Central memory CD8-positive, alpha-beta T cell (primary cell): ENCODE measurements at places on chromosomes 6 and 20.
A peak's percentile ranks its signal among the peaks of the same experiment; 100 is the strongest.

- peak overlapping the region; percentile 94 for H3K27ac ChIP-seq
- peaks cover 80% of the 10 kb centered on the region for H3K4me1 ChIP-seq
- peak; percentile 49 for DNase-seq
- peaks cover 29% of the 10 kb centered on the region for H3K36me3 ChIP-seq
- H3K27me3 ChIP-seq, result no peaks in the 10 kb centered on the region
- peak overlapping the region; percentile 71 for H3K4me3 ChIP-seq
These were observed 248.3 kb downstream of the GMPR start for GRCh38 chr6:16486661-16487060.

- DNase-seq, result no peak
- H3K27ac ChIP-seq, result no peak overlapping the region
- no peaks in the 10 kb centered on the region for H3K36me3 ChIP-seq
- H3K4me1 ChIP-seq, result no peaks in the 10 kb centered on the region
- H3K4me3 ChIP-seq, result no peak overlapping the region
These were observed 41.6 kb downstream of the C6orf15 start for GRCh38 chr6:31070711-31071197.

DNA sequence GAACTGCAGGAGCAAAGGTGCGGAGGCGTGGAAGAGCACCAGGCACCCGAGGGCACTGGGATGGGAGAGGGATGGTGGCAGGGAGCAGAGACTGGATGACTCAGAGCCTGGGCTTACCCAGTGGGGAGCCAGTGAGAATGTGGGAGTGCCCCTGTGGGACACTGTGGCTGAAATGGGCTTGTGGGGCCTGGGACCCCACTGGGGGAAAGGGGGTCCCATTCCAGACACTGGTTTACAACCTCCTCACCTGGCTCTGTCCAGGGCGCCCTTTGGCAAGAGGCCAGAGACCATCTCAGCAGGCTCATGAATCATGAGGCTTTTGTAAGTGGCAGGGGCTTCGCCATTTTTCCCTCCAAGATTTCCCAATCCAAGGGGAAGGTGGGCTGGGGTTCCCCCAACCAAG is 124.0 kb upstream of the MAFB start:
- H3K27ac ChIP-seq, result no peak overlapping the region
- no peaks in the 10 kb centered on the region for H3K27me3 ChIP-seq
- H3K36me3 ChIP-seq, result no peaks in the 10 kb centered on the region
- H3K4me3 ChIP-seq, result no peak overlapping the region

DNA sequence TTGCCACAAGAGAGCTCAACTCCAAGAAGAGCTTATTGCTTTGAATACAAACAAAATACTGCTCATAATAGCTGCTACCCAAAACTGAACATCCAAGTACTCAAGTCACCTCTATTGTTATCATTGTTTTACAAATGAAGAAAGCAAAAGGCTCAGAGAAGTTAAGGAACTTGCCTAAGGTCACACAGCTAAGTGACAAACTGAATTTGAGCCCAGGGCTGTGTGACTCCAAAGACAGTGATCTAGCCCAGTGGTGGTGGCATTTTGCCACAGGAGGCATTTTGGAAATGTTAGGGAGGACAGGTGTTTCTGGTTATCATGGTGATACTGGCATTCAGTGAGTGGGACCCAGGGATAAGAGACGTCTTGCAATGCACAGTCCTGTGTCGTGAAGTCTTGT is 79.5 kb downstream of the KCNB1 start:
- H3K27ac ChIP-seq, result no peak overlapping the region
- H3K27me3 ChIP-seq, result peaks cover 11% of the 10 kb centered on the region
- H3K4me3 ChIP-seq, result no peak overlapping the region
- no peaks in the 10 kb centered on the region for H3K4me1 ChIP-seq
- H3K36me3 ChIP-seq, result no peaks in the 10 kb centered on the region

- peaks cover 46% of the 10 kb centered on the region for H3K36me3 ChIP-seq
- no peak overlapping the region for H3K27ac ChIP-seq
- no peak for DNase-seq
- H3K4me3 ChIP-seq, result no peak overlapping the region
- peaks cover 5% of the 10 kb centered on the region for H3K4me1 ChIP-seq
These were observed 39.4 kb downstream of the SLC9A8 start for GRCh38 chr20:49851991-49852390.

DNA sequence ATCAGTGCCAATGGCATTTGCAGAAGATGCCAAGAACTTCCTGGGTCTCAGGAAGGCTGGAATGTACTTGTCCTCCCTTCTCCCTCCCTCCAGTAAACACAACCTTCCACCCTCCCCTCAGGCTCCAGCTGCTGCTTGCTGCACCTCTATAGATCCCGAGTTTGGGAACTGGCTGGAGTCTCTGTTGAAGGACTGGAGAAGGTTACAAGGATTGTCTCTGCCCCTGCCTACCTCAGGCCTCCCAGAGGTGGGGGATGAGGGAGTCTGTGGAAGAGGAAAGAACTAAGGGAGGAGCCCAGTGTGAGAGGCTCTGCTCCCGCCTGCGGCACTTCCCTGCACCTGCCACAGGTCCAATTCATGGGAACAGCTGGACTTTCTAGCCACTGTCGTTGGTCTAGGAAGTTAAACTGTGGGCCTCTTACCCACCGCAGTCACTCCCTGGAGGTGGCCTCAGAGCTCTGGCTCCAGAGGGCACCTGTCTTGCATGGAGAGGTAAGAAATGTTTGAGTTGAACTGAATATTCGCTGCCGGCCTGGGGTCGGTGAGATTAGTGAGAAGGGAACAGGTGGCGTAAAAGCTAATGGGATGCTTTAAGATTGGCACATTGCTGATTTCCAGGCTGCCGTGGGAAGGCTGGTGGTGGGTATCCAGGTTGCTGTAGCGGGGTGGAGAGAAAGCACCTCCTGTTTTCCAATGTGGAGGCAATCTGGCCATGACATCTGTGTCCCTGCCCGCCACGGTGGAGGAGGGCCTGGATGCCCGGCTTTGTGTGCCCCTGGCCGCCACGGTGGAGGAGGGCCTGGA is 54.3 kb downstream of the PPP1R14C start:
- H3K27me3 ChIP-seq, result no peaks in the 10 kb centered on the region
- no peak overlapping the region for H3K27ac ChIP-seq

GRCh38 chr6:17845598-17845997 is 138.9 kb upstream of the NUP153 start:
- peaks cover 30% of the 10 kb centered on the region for H3K27me3 ChIP-seq
- H3K36me3 ChIP-seq, result no peaks in the 10 kb centered on the region
- no peak overlapping the region for H3K4me3 ChIP-seq
- no peaks in the 10 kb centered on the region for H3K4me1 ChIP-seq
- DNase-seq, result no peak

- peaks cover 4% of the 10 kb centered on the region for H3K36me3 ChIP-seq
- H3K27me3 ChIP-seq, result no peaks in the 10 kb centered on the region
- no peak overlapping the region for H3K4me3 ChIP-seq
- no peak overlapping the region for H3K27ac ChIP-seq
- peaks cover 43% of the 10 kb centered on the region for H3K4me1 ChIP-seq
These were observed 34.6 kb downstream of the PPARD start for GRCh38 chr6:35377002-35377401.

- no peak overlapping the region for H3K27ac ChIP-seq
- H3K4me1 ChIP-seq, result peaks cover 5% of the 10 kb centered on the region
- H3K27me3 ChIP-seq, result peaks cover 20% of the 10 kb centered on the region
These were observed 553.2 kb downstream of the CD83 start for GRCh38 chr6:14670806-14671205.

GRCh38 chr6:163327921-163328320 is 86.6 kb upstream of the QKI start:
- H3K4me3 ChIP-seq, result no peak overlapping the region
- H3K27me3 ChIP-seq, result peaks cover 15% of the 10 kb centered on the region
- no peaks in the 10 kb centered on the region for H3K4me1 ChIP-seq
- no peaks in the 10 kb centered on the region for H3K36me3 ChIP-seq
- no peak overlapping the region for H3K27ac ChIP-seq

DNA sequence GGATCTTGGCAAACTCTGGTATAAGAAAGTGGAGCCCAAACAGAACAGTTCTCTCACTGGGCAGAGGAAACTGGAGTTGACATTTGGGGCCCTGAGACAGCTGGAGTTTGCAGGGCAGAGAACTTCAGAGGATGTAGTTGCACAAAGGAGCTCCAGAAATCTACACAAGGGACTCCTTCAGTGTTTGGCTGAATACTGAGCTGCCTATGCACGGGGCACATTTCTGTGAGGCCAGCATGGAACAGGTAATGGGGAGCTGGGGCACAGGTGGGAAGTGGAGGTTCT is 169.3 kb downstream of the ANKRD60 start:
- no peak overlapping the region for H3K27ac ChIP-seq
- no peaks in the 10 kb centered on the region for H3K36me3 ChIP-seq
- DNase-seq, result no peak
- H3K27me3 ChIP-seq, result peaks cover 77% of the 10 kb centered on the region
- no peak overlapping the region for H3K4me3 ChIP-seq

DNA sequence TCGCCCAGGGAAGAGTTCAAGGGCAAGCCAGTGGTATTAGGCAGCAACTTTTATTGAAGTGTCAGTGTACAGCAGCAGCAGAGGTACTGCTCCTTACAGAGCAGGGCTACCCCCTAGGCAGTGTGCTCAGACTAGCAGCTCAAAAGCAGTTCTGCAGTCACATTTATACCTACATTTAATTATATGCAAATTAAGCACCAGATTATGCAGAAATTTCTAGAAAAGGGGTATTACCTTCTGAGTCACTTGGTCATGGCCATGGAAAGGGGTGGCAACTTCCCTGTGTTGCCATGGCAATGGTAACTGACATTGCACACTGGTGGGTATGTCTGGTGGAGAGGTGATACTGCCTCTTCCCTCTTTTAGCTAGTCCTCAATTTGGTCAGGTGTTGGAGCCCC is 2.1 kb upstream of the ZKSCAN4 start:
- DNase-seq, result no peak
- peaks cover 24% of the 10 kb centered on the region for H3K4me1 ChIP-seq
- H3K27ac ChIP-seq, result no peak overlapping the region
- H3K36me3 ChIP-seq, result peaks cover 1% of the 10 kb centered on the region

DNA sequence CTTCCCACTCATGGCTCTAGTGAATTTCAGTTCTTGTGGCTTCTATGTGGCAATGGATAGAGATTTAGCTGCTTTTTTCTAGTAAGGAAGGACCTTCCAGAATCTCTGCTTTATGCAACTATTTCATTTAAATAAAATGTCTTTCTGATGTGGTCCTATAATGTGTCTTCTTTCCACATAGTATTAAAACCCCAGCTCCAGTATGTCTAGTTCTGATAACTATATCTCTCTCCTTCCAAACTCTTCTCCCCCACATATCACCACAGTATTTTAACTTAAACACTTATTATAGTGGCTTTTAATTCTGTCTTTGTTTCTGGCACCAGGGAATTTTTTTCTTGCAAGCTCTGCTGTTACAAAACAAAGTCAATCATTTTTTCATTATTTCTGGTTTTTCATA is 40.6 kb upstream of the SUMO4 start:
- peak overlapping the region; percentile 10 for H3K27ac ChIP-seq
- H3K27me3 ChIP-seq, result no peaks in the 10 kb centered on the region
- H3K4me1 ChIP-seq, result peaks cover 37% of the 10 kb centered on the region
- no peak overlapping the region for H3K4me3 ChIP-seq
- peaks cover 8% of the 10 kb centered on the region for H3K36me3 ChIP-seq

DNA sequence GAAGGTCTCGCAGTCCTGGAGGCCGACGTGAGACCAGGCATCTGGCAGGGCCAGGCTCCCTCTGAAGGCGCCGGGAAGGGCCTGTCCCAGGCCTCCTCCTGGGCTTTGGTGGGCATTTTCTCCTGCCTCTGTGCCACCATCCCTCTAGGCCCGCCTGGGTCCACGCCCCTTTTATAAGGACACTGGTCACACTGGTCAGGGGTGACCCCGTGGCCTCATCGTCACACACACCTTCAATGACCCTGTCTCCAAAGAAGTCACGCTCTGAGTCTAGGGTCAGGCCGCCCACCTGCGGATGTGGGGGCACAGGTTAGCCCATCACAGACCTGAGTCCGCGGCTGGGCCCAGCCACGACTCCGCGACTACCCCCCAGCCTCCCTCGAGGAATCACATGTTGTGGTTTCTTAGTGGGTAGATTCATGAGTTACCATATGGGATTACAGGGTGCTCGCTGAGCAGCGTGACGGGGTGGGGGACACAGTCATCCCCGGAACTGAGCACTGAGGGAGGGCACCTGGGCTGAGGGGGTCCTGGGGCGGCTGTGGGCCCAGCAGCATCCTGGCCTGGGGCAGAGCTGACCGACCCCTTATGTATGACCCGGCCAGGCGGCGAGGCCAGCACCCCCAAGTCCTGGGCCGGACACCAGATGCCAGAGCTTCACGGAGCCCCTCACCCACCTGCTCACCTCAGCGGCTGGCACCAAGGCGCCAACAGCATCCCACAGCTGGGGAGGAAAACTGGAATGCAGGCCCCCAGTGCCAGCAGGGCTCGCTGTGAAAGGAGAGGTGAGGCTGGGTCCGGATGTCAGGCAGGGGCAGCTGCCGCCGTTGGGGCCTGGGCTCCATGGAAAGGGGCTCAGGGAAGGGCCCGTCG is 115.9 kb downstream of the DLL1 start:
- no peak overlapping the region for H3K4me3 ChIP-seq
- no peak overlapping the region for H3K27ac ChIP-seq
- peaks cover 44% of the 10 kb centered on the region for H3K27me3 ChIP-seq
- no peak for DNase-seq
- no peaks in the 10 kb centered on the region for H3K4me1 ChIP-seq
- peaks cover 12% of the 10 kb centered on the region for H3K36me3 ChIP-seq

DNA sequence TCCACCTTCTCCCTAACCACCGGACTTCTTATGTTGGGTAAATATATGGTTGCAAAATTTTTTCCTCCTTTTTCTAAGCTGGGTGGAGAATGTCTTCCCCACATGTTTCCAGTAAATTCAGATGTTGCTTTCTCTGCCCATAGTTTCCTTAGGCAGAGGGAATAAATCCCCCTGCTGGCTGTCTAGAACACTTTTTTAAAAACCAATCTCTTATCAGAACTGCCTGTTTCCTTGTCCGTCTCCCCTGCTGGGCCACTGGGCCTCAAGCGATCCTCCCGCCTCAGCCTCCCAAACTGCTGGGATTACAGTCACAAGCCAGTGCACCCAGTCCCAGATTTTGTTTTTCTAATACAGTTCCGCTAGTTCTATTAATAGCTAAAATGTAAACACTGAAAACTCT is 9.9 kb upstream of the WFDC2 start:
- H3K4me1 ChIP-seq, result no peaks in the 10 kb centered on the region
- no peak overlapping the region for H3K27ac ChIP-seq
- no peaks in the 10 kb centered on the region for H3K36me3 ChIP-seq
- H3K27me3 ChIP-seq, result no peaks in the 10 kb centered on the region
- DNase-seq, result no peak

DNA sequence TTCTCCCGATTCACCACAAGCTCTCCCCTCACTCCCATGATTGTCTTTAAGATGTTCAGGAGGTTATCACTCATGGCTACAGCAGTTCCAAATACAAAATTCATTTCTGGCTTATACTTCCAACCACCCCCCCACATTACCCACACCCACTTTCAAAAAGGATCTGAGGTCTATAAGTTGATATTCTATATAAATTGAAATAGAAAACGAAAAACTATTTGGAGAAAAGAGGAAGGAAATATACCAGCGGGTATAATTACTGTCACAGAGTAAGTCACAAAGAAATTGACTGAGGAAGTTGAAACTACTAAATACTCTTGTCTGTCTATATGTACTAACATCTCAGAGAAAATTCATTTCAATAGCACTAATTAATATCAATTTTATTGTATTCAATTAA is 112.7 kb upstream of the TNFAIP3 start:
- no peaks in the 10 kb centered on the region for H3K4me1 ChIP-seq
- no peak overlapping the region for H3K4me3 ChIP-seq
- no peak overlapping the region for H3K27ac ChIP-seq
- H3K27me3 ChIP-seq, result peaks cover 19% of the 10 kb centered on the region
- DNase-seq, result no peak

GRCh38 chr6:143743301-143744166 is 65.8 kb downstream of the PHACTR2 start:
- H3K36me3 ChIP-seq, result peaks cover 9% of the 10 kb centered on the region
- no peak overlapping the region for H3K27ac ChIP-seq
- no peak overlapping the region for H3K4me3 ChIP-seq
- no peak for DNase-seq
- H3K27me3 ChIP-seq, result no peaks in the 10 kb centered on the region
- H3K4me1 ChIP-seq, result peaks cover 28% of the 10 kb centered on the region
